ENCODE measurements at places on chromosomes 5 and 9. TPM values are rescaled to one million over a fixed set of nuclear protein-coding genes. Genes with fewer than 3 reads are reported as not detected.
A peak's percentile ranks its signal among the peaks of the same experiment; 100 is the strongest.

TPPP gene
- 2.4 TPM for total RNA-seq

TMEM141 gene
- total RNA-seq: 46.9 TPM

- DNase-seq: no peak
Measured at GRCh38 chr5:158233735-158234322, 374.9 kb upstream of the CLINT1 start.

DNA sequence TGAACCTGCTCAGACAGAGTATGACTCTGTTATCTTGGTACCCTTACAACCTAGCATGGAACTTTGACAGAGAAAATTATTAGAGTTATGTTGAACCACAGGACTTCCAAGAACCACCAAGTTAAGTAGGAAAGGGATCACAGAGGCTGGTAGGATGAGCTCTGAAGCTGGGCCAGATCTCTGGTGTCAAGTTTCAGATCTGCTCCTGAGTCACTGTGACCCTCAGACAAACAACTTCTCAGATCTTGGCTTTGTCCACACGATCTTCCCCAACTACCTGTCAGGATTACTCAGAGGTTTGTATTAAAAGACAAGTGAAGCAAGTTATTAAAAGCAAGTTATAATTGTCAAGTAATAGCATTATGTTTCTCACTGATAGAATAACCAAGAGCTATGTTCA lies 189.0 kb downstream of the SEC61B start:
- DNase-seq: no peak

GDF9 gene
- total RNA-seq: not detected

DNA sequence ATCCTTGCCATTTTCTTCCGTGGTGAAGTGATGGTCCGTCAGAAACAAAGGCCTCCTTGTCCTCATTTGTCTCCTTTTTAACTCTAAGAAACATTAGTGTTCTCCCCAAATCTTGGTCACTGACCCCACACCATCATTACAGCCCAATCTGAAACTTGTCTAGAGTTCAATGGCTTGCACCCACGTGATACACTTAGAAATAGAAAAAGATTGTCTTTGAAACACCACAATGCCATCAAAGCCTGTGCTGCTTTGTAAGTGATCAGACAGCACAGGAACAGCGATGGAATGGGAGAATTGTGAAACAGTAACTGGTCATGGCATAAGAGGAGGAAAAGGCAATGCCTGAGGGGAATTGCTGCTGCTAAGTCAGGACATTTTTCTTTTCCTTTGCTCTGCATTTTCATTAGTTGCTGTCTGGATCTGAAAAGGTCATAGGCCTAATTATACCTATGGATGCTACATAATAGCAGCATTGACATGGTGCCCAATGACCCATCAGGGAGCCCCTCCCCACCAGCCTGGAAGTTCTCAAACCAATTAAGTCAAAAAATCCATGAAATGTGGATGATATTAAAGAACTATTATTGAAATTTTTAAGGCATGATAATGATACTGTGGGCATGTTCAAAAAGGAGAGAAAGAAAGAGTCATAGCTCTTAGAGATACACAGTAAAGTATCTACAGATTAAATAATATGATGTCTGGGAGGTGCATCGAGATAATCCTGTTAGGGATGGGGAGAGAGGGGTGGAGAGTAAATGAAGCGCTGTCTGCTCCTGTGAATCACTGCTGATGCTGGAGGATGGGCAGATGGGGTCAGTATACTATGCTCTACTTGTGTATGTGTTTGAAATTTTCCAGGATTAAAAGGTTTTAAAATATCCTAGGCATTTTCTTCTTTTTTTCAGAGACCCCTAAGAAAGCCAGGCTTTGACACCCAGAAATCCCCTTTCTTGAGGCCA lies 83.6 kb downstream of the ENC1 start:
- DNase-seq: no peak

SOWAHA gene
- not detected for total RNA-seq

- DNase-seq: no peak
Measured at GRCh38 chr5:105803431-105803830, 1867.3 kb downstream of the EFNA5 start.

CD72 gene
- total RNA-seq: 0.40 TPM

- no peak for DNase-seq
Measured at GRCh38 chr9:101977614-101978210, 239.3 kb upstream of the GRIN3A start.

DNA sequence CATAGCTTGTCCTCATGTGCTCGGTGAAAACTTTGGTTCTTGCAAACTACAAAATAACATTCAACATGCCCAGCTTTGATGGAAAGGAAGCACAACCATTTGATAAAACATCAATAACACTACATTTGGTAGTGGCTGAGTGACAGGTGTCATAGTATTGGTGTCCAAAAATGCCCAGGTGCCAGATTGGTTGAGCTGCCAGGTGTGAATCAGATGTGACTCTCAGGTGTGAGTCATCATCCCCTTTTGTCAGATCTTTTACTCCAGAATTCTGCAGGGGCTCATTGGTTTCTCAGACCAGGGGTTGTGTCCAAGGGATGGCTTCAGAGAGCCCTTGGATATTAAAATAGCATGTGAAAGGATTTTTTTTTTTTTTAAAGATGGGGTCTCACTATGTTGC lies 22.5 kb upstream of the POMT1 start:
- DNase-seq: no peak

ZDHHC11B gene
- 1.2 TPM for total RNA-seq

PCDHGB4 gene
- 2.1 TPM for total RNA-seq

PRSS3 gene
- total RNA-seq: not detected

DNA sequence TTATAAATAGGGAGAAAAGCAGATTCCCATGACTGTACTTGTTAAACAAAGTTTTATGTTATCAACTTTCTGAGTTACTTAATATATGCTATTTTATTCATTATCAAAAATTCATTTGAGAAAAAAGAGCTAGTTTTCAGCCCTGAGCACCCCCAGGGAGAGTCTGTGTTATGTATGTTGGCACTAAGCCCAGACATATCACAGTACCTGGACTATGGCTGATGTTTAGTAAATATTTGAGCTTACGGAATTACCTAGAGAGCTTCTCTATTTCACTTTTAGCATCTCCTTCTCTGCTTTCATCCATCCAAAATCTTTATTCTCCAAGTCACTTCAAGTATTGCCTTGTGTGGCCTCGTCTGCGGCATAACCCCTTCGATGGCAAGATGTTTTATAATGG lies 225.9 kb upstream of the PCSK5 start:
- DNase-seq: no peak

GRCh38 chr5:83342465-83342864 lies 129.1 kb upstream of the VCAN start:
- no peak for DNase-seq

- no peak for DNase-seq
Measured at GRCh38 chr5:79474367-79475151, 39.4 kb downstream of the HOMER1 start.

DNA sequence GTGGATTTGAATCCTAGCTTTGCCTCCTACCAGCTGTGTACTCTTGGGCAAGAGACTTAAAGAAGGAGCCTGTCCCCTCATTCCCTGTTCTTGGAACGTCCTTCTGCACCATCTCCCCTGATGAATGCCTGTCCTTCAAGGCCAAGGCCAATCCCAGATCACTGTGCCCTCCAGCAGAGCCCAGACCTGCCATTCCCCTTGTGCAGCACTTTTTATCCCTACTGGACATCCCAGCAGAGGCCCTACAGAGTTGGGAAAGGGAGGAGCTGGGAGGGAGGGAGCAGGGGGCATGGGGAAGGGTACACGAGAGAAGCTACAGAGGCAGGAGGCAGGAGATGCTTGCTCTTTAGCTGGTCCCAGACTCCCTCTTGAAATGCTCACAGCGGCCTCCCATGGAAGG lies 223.9 kb downstream of the PBX3 start:
- DNase-seq: no peak

NR5A1 gene
- not detected for total RNA-seq

GRCh38 chr9:124133727-124134126 lies 122.2 kb downstream of the LHX2 start:
- DNase-seq: no peak

DNA sequence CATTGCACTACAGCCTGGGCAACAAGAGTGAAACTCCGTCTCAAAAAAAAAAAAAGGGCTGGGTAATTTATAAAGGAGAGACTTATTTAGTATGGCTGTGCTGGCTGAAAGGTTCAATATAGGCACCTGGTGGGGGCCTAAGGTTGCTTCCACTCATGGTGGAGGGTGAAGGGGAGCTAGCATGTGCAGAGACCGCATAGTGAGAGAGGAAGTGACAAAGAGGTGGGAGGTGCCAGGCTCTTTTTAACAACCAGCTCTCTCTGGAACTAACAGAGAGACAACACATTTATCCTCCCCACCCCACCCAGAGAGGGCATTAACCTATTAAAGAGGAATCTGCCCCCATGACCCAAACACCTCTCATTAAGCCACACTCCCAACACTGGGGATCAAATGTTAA lies 28.9 kb upstream of the SERINC5 start:
- no peak for DNase-seq

THBS4 gene
- total RNA-seq: 49.5 TPM

GRCh38 chr9:93234600-93234999 lies 50.7 kb downstream of the WNK2 start:
- DNase-seq: peak; percentile 45

GRCh38 chr5:60843386-60843935 lies 608 bp downstream of the ELOVL7 start:
- DNase-seq: no peak

GRCh38 chr5:3091040-3091774 lies 339.7 kb upstream of the IRX2 start:
- no peak for DNase-seq

DNA sequence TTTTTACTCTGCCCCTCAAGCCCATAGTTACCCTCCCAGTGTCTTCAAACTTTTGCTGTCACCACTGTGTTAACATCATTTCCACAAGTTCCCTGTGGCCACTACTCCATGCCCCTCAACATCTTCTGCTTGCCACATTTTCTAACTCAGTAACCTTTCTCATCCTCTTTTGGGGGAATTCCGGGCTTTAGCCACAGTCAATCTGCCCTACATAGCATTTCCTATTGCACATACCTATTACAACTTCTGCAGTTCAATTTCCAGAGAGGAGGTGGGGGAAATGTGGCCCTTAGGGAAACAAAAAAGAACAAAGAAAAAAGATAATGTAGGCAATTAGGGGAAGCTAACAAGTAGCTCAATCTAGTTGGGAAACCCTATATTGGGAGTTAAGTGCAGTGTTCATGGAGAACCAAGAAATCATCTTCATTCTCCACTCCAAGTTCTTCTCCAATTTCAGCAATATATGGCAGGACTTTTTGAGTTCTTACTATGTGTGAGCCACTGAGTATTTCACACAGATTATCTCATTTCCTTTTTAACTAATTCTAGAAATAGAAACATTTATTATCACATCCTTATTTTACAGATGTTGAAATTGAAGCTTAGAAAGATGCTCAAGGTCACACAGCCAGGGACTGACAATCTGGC lies 40.2 kb upstream of the LPAR1 start:
- no peak for DNase-seq

- DNase-seq: no peak
Measured at GRCh38 chr5:138962614-138963370, 87.7 kb upstream of the LRRTM2 start.

GRCh38 chr5:88388476-88389337 lies 120.1 kb upstream of the TMEM161B start:
- DNase-seq: no peak

- no peak for DNase-seq
Measured at GRCh38 chr5:163473635-163474243, 13.3 kb downstream of the HMMR start.

EIF4E1B gene
- not detected for total RNA-seq

ANKRD20A1 gene
- not detected for total RNA-seq
